ENCODE measurements at places on chromosomes 1 and 21.

DNA sequence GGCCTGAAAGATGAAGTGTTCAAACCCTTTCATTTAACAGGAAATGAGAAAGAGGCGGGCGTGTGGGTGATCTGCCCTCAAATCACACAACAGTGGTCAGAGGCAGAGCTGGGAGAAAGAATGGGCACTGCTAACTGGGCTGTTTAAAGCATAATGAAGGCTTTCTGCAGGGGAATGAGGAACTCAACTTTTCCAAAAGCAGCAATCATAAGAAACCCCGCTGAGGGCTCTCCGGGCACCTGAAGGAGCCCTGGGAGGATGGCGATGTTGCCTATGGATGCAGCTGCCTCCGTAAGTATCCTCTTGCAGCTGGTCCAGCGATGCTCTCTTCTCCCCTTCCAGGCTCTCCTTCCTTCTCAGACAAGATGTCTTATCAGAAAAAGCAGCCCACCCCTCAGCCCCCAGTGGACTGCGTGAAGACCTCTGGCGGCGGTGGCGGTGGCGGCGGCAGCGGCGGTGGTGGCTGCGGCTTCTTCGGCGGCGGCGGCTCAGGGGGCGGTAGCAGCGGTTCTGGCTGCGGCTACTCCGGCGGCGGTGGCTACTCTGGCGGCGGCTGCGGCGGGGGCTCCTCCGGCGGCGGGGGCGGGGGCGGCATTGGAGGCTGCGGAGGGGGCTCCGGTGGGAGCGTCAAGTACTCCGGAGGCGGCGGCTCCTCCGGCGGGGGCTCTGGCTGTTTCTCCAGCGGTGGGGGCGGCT lies 1.2 kb downstream of the LORICRIN start:
- DNase-seq = no peak

DNA sequence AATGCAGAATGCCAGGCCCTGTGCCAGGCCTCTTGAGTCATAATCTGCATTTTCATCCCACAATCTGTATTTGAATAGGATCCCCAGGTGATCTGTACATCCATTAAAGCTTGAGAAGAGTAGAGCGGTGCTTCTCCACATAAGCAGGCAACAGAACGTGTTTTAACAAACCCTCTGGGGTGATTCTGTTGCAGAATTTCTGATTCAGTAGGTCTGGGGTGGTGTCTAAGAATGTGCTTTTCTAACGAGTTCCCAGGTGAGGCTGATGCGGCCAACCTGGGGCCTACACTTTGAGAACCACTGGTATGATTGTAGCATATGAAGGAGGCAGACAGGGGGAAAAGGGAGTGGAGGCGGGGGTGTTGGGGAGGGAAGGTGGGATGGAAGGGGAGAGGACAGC lies 78.4 kb upstream of the POU3F1 start:
- DNase-seq = no peak

DNA sequence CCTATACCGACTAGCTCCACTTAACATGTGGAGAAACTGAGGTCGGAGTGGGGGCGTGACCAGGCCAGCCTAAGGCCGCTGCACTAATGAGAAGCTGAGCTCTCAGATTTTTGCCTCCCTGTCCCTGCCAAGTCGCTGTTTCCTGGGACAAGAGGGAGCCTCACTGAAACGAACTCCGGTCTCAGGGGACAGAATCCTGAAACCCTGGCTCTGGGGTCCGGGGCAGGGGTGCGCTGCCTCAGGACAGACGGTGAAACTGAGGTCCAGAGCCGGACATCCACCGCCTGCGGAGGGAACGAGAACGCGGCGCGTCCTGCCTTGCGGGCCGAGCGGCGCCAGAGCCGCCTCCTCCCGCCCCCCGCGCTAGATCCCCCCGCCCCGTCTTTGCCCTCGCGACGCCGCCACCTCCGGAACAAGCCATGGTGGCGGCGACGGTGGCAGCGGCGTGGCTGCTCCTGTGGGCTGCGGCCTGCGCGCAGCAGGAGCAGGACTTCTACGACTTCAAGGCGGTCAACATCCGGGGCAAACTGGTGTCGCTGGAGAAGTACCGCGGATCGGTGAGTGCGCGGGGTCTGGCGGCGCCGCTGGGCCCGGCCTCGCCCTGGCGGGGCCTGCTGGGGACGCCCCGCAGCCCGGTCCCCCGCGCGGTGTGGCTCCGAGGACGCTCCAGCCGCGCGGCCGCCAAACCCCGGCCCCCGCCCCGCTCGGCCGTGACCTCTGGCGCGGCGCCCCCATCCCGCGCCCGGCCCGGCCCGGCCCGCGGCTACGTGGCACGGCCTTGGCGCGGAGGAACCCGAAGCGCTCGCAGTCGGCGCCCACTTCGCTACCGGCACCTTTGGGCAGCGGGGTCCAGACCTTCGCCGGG lies at the start of gene GPX7:
Gene GPX7 (plus strand): TSS at position 381 of the 865 bp plus-strand sequence. CDS start 39 bp downstream, at position 420.
- no peak for DNase-seq

- DNase-seq = no peak
Measured at GRCh38 chr1:1419813-1420653, 1.0 kb downstream of the ANKRD65 start.

DNA sequence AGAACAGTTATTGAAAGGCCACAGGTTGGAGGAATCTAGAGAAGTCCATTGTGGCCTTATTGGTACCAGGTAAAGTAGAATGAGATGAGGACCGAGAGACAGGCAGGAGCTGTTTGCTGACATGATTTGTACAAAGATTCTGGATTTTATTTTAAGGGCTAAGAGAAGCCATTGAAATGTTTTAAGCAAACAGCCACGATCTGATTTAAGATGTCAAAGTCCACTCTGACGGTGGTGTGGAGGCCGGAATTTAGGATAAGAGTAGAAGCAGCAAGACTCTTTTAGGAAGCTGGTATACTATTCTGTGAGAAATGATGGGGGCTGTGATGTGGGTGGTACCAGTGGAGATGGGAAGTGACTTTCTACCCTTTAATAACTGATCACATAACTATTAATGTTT lies 418.5 kb downstream of the DPYD start:
- no peak for DNase-seq

DNA sequence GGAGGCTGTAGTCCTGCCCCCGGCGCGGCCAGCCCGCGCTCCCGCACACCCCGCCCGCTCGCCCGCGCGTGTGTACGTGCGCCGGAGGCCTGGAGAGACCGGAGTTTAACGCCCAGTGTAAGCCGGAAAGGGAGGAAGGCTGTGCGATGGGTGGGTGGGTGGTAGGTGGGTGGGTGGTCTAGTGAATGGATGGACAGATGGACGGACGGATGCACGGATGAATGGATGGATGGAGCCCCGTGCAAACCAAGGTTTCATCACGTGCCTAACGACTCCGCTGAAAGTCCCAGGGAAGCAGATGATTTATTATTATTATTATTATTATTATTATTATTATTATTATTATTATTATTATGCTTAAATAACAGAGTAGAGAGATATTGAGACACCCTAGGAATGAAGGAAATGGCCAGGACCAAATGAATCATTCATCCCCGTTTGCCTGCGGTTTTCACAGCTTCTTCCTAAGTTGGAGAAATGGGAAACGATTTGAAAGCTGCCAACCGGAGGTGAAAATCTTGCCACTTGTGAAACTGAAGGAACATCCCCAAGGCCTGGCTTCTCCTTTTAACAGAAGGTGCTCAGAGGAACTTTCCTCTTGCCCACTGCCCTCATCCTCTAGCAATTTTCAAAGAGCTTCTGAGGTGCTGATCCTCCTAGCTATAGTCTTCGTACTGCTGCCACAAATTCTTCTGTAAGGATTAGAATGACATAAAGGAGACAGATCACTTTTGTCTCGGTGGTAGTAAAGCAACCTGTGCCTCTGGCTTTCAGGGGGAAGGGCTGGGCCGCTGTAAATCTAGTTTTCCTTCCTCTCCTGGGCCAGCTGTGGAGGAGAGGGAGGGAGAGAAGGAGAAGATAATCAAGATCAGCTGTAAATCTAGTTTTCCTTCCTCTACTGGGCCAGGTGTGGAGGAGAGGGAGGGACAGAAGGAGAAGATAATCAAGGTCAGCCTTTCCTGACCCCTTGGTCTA lies 648 bp upstream of the RGS7 start:
- no peak for DNase-seq

DNA sequence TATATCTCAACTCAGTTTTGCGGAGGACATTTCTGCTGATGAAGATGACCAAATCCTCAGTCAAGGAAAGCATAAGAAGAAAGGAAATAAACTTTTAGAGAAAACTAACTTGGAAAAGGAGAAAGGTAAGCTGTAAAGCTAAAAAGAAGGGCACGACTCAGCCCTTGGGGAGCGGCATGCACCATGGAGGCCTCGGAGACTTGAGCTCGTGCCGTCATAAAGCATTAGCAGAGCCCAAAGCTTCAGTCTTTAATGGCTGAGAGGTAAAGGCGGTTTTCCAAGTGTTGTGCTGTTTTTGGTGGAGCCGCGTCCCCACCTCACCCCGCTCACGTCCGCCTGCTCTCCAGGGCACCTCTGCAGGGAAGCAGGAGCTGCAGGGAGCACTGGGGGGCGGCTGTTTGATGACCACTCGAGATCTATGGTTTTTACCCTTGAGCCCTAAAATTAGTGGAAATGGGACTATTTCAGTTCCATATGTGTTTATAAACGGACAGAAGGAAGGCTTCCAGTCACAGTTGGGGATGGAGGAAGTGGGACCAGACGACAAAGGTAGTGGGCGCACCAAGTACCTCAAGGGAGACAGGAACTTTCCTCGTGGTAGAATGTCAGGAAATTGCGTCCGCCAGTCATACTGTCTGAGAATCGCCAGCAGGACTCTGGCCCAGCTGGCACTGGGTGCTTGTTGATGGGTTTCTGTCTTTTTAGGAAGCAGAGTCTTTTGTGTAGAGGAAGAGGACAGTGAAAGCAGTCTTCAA lies 27.6 kb downstream of the RRP1B start:
- DNase-seq = no peak

- DNase-seq = peak; percentile 4
Measured at GRCh38 chr1:147897029-147897752, 5.4 kb upstream of the GJA8 start.

DNA sequence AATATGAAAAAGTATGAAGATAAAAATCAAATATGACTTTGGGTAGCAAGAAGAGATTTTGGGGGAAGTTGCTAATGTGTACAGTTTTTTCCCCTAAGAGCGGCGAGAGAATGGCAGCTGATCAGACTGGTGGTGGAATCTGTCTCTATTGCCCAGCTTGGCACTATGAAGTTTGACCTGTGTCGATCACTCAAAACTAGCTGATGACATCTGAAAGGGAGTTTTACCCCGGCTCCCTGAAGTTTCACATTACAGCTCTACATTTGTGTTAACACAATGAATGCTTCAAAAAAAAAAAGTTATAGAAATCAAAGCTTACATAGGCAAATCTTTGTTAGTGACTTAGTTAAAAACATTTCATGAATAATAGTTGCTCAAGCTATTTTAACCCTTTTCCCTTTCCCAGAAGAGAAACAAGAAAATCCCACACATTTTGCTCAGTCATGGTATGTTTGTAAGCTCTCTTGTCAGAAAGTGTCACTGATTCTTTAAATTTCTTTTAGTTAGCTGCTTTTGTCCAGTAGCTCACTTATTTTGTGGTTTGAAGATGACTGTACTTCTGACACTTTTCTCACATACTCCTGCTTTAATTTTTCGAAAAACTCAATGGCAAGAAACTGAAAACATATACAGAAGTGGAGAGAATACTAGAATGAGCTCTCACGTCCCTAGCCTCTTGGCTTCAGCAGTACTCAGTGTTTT lies 41.3 kb downstream of the DYRK1A start:
- no peak for DNase-seq

GRCh38 chr1:90925928-90926869 lies 95.6 kb downstream of the ZNF644 start:
- DNase-seq = peak; percentile 61

DNA sequence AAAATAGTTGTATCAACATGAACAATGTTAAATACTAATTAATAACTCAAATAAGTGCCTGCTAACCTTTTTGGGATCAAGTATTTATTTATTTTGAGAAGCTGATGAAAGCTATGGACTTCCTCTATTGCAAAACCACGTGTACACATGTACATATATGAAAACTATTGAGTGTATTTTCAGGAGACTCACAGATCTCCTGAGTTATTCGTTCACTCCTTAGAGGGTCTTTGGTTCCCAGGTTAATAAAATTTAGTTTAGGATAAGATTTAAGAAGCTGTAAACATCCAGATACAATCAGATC lies 130.5 kb downstream of the DISC1 start:
- DNase-seq = no peak

DNA sequence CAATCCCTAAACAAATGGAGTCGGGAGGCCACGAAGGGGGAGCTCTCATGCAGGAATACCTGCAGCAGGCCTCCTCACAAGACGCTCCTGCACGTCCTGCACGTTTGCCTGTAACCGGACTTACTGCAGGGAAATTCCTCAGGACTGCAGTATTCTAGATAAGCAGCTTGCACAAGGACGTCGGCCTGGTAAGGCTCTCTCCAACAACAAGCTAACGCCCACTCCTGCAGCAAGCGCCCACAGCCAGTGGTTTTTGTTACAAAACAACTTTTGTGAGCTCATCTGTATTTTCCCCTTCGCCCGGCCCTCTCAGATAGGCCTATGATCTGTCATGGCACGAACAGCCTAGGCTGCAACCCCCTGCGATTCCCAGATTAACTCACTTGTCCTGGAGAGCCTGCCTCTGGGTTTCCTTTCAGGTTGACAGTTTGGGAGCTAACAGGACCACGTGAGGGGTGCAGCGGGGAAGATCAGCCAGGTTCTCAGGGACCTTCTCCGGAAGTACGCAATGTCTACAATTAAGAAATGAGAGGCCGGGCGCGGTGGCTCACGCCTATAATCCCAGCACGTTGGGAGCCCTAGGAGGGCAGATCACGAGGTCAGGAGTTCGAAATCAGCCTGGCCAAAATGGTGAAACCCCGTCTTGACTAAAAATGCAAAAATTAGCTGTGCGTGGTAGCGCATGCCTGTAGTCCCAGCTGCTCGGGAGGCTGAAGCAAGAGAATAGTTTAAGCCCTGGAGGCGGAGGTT lies 921 bp upstream of the MIB2 start:
- no peak for DNase-seq

Data from kidney glomerular epithelial cell (primary cell).